ENCODE measurements at places on chromosomes 4 and X.

DNA sequence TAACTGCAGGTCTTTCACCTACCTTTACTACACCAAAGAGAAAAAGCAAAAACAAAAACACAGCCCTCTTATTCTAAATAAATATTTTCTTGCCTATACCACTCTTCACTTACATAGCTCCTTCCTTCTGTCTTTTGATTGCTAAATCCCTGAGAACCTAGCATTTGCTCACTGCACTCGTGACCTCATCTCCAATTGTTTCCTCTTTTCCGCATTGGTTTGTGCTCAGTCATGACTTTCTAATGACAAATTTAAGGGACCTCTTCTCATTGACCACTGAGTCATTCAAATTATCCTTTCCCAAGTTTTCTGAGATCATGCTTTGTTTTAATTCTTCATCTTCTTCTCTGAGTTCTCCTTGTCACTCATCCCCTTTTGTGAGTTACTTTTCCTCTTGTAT, 1697.1 kb downstream of the STIM2 start:
- peak; percentile 88 for DNase-seq

GRCh38 chr4:15020502-15021286, 18.4 kb downstream of the CPEB2 start:
- DNase-seq = no peak

- DNase-seq = no peak
These were observed 375.5 kb downstream of the PCDH18 start for GRCh38 chr4:137156807-137157206.

- DNase-seq = no peak
These were observed 51.0 kb downstream of the BEX1 start for GRCh38 chrX:103012945-103013344.

DNA sequence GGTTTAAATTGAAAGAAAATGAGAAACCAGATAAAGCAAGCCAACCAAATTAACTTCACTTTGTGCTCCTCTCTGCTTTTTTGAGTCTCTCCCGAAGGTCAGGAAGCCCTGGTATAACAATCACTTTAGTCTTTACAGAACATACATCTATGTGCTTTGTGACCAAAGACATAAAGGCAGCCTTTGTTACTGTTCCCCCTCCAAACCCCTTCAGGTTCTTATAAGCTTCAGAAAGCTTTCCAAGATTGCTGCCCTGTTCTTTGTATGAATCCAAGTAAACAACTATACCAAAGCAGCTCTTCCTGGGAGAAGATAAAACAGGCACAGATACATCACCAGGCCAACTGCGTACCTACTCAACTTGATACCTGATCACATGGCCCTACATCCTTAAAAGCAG, 28.7 kb downstream of the RLIM start:
- DNase-seq = no peak

GRCh38 chr4:113052379-113052951, 3.0 kb downstream of the ANK2 start:
- DNase-seq = peak; percentile 89

GRCh38 chrX:120559804-120560203, 958 bp downstream of the CUL4B start:
- no peak for DNase-seq

DNA sequence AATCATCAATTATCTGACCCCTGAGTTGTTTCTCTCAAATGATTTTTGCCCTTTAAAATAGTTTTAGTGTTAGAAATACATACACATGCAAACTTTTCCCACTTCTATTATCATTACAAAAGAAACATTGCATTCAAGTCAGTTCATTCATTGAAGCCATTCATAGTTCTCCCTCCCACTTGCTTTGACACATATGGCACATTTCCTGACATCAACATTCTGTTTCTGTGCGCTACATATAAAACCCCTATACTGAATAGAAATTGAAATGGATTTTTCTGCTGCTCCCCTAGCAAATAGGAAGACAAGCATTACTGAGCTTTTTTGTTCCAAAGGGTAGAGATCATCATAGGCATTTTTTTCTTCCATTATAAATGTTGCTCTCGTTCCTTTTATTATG, 497.9 kb upstream of the PCDH10 start:
- DNase-seq = no peak

- DNase-seq = no peak
These were observed 88.3 kb downstream of the MSN start for GRCh38 chrX:65755786-65756185.

GRCh38 chr4:19033816-19034733, 1012.5 kb upstream of the LCORL start:
- DNase-seq = no peak

DNA sequence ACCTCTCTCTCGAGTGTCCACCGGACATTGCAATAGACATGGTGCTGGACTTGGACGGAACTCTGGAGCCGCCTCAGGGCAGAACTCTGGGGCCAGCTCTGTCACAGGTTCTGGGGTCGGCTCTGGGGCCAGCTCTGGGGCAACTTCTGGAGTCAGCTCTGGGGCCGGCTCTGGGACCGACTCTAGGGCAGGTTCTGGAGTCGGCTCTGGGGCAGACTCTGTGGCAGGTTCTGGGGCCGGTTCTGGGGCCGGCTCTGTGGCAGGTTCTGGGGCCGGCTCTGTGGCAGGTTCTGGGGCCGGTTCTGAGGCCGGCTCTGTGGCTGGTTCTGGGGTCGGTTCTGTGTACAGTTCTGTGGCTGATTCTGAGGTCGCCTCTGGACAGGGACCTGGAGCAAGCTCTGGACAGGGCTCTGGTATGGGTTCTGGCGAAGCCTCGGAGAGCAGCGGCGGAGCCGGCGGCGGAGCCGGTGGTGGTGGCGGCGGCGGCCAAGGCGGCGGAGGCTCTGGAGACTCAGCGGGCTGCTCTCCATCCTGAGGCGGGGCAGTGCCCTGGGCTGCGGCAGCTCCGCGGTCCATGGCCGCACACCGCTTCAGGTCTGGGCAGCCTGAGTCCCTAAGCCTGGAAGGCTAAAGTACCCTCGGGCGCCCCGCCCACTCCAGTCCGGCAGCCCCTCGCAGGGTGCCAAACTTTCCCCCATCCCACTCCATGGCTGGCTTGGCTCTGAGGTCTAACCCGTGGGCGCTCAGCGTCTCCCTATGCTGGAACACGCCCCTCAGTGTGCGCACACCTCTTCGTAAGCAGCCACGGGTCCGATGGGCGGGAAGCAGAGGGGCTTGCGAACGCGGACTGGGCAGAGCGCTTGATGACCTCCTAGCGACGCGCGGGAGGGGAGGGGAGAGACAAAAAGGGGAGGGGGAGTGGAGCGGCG, at the start of gene DGKK:
Gene DGKK, minus strand, starts transcription at position 723 of the 929 bp plus-strand sequence. Its CDS starts 147 bp downstream, at position 576.
- no peak for DNase-seq

- no peak for DNase-seq
These were observed 49.8 kb upstream of the AGA start for GRCh38 chr4:177492022-177492421.
